ENCODE measurements at places on chromosomes 1 and 21.

DNA sequence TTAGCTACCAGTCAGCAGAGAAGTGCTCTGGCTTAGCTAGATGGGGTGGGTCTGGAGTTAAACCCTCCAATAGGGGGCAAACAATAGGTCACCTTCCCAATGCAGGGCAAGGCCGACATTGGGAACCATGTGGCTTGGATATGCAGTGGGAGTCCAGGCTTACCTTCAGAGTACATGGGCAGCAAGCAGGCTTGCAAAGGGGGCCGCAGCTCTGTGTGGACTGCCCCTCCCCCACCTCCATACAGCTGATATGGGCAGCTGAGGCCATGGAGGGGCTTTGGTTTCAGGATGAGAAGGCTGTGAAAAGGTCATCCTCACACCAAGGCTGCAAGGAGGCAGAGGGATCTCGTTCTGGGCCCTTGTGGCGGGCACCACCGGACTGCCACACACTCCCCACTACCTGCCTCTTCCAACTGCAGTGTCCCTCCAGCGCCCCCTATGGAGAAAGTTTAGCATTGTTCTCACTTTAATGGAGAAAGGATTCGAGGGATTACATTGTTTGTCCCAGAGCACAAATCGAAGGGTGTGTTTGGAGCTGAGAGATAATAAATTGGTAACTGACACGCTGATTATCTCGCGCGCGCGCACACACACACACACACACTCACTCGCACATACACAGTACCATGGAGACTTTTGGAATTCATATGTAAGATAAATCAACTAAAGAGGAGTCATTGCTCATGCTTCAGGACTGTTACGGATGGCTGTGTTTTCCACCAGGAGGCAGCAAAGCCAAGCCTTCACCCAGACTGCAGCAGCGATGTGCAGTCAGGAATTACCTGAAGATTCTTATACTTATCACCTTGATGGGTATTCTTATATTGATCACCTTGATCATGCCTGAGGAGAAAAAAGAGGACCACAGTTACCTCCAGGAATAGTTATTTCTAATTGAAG, 7.0 kb upstream of the SMCP start:
- DNase-seq, result no peak

DNA sequence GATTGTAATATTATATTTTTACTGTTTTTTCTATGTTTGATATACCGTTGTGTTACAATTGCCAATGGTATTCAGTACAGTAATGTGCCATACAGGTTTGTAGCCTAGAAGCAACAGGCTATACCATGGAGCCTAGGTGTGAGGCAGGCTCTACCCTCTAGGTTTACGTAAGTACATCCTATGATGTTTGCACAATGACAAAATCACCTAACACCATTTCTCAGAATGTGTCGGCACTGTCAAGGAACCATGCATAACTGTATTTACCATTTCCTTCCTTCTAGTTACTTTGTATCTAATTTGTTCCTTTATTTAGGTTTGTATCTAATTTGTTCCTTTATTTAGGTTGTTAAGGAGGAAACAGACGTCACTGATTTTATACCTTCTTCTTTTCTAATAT, 9.9 kb downstream of the NPHP4 start:
- no peak for DNase-seq

- no peak for DNase-seq
These were observed 996 bp upstream of the MGST3 start for GRCh38 chr1:165629848-165630628.

DNA sequence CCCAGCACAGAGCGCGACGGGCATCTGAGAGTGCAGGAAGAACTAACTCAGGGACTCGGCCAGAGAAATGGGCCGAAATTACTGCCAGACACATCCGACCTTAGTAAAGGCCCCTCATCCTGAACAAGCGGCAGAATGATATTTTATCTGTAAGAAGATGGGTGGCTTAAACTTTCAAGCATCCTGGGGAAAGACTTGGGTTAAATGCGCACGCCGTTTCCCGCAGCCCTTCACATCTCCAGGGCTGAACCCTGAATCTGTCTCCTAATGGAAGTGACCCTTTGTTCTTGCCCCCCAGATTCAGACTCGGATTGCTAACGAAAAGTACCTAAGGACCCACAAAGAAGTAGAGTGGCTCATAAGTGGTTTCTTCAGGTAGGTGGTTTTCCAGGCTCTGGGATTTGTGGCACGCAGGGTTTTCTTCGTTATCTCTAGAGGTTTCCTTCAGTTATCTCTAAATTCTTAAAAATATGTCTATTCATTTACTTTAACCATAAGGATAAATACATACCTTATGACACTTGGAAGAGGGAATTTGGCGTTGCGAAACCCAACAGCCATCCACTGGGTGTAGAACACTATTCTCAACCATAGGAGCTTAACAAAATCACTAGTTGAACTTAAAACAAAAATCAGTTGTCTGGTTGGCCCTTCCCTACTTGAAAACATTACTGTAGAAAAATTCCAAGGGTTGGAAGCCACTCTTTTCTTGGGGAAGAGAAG, 627 bp downstream of the RIIAD1 start:
- DNase-seq, result no peak

- DNase-seq, result no peak
These were observed 22.7 kb downstream of the POFUT2 start for GRCh38 chr21:45264912-45265515.

DNA sequence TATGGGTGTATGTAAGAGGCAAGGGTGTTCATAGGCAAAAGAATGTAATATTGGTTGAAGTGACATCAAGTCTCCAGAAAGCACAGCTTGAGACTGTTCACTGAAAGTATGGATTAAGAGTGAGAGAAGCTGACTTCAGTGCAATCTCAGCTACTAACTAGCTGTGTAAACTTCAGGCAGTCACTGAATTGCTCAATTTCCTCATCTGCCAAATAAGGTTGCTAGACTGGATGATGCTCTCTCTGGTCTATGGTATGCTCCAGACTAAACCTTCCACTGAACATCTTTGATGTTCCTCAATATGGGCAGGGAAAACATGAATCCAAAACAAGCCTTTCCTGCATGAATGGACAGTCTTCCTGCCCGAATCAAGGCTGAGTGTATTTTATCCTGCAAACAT, 111.8 kb upstream of the USH2A start:
- no peak for DNase-seq

DNA sequence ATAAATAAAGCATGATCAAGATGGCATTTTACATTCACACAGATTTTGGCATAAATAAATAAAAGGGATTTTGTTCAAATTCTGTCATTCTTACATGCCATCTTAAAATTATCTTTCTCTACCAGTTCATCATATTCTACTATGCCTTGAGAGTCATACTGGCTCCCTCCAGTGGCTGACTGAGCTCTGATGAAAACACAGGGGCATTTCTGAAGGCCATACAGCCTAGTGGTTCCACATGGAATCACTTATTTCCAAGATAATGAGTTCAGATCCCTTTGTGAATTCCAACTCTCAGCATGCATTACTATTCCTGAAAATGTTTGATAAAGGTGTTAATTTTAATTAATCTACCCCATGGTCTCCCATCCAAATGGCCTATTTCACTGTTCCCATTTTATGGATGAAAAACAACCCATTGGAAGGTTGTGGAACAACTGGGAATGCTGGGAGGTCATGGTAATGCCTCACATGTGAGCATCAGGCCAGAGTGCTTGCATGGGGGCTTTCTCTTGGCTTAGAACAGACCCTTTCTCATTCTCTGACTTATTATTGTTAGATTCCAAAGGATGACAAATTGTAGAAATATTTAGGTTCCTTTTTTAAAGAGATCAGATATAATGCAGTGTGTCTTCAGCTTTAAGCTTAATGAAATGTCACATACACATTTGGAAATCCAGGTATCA, 622.4 kb upstream of the PKN2 start:
- DNase-seq, result peak; percentile 8

- DNase-seq, result no peak
These were observed 96.6 kb downstream of the FOXD2 start for GRCh38 chr1:47534436-47534835.

DNA sequence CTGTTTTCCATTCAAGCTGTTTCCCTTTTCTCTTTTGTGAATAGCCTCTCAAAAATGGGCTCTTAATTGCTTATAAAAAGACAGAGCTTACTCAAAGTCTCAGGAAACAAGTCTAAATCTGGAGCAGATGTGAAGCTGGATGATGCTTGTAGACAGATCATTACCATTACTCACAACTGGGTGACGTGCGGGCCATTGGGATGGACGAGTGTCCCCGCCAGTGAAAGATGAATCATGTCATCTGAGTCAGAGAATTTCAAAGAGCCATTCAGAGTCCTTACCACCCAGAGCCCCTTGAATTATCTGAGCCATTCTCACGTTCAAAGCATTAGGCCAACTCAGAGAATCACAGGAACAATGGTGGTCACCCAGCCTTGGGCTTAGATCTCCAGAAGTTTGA, 134.6 kb downstream of the HUNK start:
- DNase-seq, result no peak

- no peak for DNase-seq
These were observed 965.4 kb upstream of the TMPRSS15 start for GRCh38 chr21:19368944-19369343.

DNA sequence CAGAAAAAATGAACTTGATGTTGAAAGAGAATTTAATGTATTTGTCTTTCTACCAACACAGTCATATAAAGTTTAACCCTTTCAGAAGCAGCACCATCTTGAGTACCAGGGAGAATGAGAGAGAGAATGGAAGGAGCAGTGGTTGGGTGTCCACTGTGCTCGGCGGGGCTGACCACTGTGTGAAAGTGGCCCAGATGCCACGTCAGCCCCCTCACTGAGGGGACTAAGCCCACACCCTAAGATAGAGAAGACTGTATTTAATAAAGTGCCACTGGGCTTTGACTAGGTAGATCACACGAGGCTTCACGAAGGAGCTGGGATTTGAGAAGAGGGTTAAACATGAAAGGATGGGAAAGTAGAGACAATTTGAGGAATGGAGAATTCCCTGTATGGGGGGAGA, 31.2 kb downstream of the BATF3 start:
- no peak for DNase-seq

GRCh38 chr1:54077359-54077758, 24.0 kb downstream of the TCEANC2 start:
- no peak for DNase-seq

GRCh38 chr1:179003512-179004066, 22.1 kb upstream of the FAM20B start:
- no peak for DNase-seq

DNA sequence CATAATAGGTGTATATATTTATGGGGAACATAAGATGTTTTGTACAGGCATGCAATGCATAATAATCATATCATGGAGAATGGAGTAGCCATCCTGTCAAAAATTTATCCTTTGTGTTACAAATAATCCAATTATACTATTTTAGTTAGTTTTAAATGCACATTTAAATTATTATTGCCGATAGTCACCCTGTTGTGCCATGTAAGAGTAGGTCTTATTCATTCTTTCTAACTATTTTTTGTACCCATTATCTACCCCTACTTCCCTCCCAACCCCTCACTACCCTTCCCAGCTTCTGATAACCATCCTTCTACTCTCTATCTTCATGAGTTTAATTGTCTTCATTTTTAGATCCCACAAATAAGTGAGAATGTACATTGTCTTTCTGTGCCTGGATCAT, 8.3 kb upstream of the VN1R5 start:
- no peak for DNase-seq

DNA sequence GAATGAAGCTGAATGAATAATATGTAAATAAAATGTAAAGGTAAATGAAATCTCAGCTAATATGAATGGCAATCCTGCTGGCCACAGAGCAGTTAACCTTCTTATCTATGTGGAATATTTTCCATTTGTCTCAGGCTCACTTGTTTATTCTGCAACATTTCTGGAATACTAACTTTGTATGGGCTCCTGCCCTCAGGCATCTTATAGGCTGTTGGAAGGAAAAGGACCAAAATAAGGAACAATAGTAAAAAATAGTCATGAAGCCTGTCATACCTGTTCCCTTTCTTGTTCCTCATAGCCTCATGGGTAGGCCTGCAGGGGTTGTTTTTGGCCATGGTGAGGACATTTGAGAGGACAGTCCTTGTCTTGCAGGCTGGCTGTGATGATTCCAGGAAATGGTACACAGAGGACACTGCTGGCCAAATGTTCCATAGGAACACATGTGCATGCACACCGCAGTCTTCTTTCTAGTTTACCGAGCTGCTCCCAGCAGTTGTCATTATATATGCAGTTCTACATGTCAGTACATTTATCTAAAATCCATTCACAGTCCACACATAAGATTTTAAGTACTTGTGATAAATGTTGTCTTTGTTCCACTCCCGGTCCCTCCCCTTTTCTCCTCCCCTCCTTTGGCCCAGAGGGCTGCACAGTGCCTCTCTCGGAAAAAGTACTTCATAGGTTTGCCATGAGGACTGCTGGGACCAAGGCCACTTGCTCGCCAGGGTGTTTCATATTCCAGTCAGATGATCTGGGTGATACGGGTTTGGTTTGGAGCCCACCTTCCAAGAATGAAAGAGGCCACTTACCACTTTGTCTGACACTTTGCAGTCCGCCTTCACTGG, 15.2 kb upstream of the KCNQ4 start:
- no peak for DNase-seq

DNA sequence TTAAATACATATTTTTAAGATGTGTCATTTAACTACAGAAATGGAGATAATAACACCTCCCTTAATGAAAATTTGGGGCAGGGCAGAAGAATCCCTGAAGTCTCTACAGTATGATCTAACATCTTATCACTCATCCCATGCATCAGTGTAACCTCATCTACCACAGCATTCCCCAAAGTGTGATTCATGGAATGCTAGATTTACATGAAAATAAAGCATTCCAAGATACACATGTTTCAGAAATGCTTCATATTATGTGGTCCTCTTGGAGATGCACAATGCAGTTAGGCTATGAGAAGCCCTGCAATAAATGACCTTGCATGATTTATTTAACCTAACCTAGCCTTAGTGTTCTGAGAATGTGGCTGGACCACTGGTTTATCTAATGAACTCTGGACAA, 166.9 kb upstream of the SYT6 start:
- DNase-seq, result no peak

- DNase-seq, result peak; percentile 83
These were observed 23.4 kb downstream of the PRKCZ start for GRCh38 chr1:2073382-2074230.

GRCh38 chr1:25088946-25089345, 143.4 kb downstream of the SYF2 start:
- no peak for DNase-seq

DNA sequence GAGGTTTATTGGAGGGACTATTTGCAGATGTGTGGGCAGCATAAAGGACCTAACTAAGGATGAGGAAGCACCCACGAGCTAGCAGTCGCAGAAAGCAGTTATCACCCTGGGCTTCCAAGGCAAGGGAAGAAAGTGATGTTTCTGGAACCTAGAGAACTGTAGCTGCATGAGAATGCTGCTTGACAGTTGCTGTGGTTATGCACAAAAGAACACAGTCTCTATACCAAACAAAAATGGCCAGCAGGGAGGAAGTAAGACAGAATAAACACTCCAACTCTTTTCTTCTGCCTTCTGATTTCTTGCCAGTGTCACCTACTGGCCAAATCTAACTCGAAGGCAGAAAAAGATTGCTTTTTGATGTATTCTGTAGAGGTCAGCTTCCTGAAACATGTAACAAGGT, 190.2 kb downstream of the RASAL2 start:
- no peak for DNase-seq

- DNase-seq, result no peak
These were observed 12.9 kb downstream of the ARHGEF16 start for GRCh38 chr1:3467096-3468036.
